Cardiac septum (tissue), 1 donor: ENCODE measurements at places on chromosomes 3 and 15. TPM values are rescaled to one million over a fixed set of nuclear protein-coding genes. Genes with fewer than 3 reads are reported as not detected.

The GP9 gene
- total RNA-seq, result 0.27 TPM

The CCDC191 gene
- 1.2 TPM for total RNA-seq

The PXYLP1 gene
- total RNA-seq, result 38.8 TPM

The XPC gene
- 16.7 TPM for total RNA-seq

The SLC35A5 gene
- total RNA-seq, result 18.6 TPM

- DNase-seq, result no peak
Measured at GRCh38 chr15:45914425-45914824, 279.6 kb downstream of the SQOR start.

DNA sequence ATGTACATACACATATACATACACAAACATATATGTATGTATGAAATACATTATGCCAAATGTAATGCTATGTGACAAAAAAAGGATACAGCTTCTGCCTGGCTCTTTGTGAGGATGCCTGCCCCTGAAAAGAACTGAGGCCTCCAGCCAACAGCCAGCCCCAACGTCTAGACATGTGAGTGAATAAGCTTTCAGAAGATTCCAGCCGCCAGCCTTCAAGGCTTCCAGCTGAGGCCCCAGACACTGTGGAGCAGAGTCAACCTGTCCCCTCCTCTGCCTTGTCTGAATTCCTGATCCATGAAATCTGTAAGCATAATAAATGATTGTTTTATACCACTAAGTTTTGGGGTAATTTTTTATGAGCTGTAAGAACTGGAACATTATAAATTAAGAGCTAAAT, 24.7 kb downstream of the GXYLT2 start:
- no peak for DNase-seq

DNA sequence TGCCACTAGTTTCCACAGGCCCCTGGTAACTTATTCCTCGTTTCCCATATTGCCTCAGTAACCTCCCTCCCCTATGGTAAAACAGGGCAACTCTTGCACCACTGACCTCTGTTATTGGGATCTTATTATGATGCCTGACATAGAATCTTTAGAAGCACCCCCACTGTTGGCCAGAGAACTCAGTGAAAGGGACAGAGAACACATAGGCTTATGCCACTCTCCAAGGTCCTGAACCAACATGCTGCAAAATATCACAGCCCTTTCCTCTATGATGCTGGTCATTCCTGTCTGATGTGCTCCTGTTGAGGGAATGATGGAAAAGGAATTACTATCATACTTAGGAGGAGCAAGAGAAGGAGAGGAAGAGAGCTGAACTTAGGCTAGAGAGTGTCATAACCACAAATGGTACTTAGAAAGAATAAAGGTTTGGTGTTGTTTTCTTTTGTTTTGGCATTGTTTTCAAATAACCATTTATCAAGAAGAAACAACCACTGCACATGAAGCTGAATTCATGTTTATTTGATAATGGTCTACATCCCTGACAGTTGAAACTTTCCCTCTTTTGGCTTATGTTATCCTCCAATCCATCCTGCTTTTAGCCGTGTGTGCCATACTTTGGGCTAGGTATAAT, 330.2 kb downstream of the EPHB1 start:
- peak; percentile 27 for DNase-seq

- no peak for DNase-seq
Measured at GRCh38 chr3:121362035-121362734, 183.6 kb downstream of the POLQ start.

DNA sequence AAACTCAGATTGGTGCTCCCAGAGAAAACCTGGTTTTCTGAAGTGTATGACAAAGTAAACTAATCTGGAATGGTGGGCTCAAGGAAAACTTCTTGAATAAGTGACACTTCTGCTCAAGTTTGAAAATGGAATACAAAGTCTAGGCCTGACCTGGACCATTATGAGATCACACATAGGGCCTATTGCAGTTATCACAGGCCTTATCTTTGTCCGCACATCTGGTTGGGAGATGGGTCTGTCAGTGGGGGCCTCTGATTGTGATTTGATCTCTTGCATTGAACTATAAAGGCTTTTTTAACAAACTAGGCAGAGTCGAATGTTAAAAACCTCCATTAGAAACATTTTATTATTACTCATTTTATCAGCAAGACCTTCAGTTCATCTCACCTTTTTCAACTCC, 405.6 kb downstream of the PTPRG start:
- DNase-seq, result no peak

DNA sequence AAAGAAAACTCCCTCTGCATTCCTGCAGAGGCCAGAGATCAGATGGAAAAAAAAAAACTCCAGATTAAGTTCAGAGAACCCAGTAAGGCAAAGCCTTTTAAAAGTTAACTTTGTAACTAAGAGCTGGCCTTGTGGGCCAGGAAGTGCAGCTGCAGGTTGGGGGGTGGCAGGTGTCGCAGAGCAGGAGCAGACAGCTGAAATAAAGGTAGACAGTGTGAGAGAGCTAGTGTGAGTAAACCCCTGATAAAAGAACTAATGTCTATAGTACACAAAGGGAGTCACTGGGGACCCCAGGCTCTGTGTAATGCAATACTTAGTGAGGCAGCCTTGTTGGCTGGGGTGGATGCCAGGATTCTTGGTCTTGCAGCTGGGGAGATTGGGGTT, 42.1 kb downstream of the PPCDC start:
- DNase-seq, result no peak

GRCh38 chr3:127066635-127067034, 83.7 kb downstream of the PLXNA1 start:
- DNase-seq, result no peak

- no peak for DNase-seq
Measured at GRCh38 chr15:78907577-78907976, 34.9 kb downstream of the MORF4L1 start.

GRCh38 chr3:50862221-50862620, 187.5 kb downstream of the DOCK3 start:
- no peak for DNase-seq

DNA sequence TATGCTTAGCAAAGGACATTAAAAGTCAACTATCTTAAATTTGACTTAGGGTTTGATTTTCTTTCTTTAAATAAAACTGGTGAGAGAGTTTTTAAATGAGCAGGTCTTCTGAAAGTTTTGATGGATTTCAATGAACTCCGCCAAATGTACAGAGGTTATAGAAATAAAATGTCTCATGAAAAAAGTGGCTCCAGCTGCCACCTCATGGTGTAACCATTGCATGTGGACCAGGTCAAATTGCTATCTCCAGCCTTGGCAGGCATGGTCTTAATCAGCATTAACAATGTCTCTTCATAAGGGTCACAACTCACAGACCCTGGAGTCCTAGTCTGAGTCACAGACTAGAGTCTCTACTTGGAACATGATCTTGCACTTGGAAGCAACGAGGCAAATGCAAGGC, 182.3 kb downstream of the ADAMTS17 start:
- DNase-seq, result no peak

GRCh38 chr3:65080432-65080831, 392.6 kb upstream of the ADAMTS9 start:
- no peak for DNase-seq

- DNase-seq, result no peak
Measured at GRCh38 chr3:98588065-98588464, 5.3 kb downstream of the CPOX start.

DNA sequence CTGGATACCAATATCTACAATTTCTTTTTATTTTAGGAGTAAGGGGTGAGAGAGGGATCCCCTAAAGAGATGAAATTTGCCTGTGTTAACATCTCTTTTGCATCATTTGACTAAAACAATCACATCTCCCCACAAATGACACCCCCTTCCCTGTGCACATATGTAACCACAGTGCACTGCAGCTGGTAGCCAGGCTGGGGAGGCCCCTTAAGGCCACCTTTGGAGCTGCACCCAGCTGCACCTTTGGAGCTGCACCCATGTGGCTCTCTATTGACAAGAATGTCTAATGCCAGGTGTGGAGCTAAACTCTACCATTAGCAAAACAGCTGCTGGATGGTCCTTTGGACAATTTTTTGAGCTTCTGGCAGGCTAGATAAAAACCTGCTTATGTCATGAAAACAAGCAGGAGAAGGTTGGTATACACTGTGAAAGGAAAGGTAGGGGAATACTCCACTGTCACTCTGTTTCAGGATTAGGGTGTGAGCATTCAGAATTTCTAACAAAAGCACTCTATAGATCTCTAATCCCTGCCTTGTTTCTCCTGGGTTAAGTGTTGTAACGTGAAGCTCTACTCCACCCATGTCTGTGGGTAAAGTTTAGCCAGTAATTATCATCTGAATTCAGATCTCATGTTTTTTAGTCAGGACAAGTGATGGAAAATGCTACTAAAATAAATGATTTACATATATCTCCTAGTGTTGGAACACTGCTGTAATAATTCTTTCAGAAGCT, 52.1 kb downstream of the TFG start:
- DNase-seq, result no peak

- DNase-seq, result no peak
Measured at GRCh38 chr3:152202976-152203626, 65.6 kb upstream of the MBNL1 start.

DNA sequence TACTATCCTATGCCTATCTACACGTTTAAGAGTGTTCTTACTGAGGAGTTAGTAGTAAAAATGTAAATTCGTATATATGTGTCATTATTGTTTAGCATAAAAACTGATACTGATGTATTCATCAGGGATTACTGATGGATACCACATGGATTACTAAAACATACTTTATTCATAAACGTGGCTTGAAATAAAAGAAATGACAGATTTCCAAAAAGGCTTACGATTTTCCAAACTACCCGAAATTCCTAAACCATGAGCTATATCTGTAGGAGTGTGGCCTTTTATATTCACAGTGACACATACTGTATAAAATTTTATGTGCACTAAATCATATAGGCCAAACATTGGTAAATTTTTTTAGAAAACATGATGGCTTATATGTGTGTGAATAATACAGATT, 6.9 kb downstream of the TSC22D2 start:
- DNase-seq, result no peak
